Activated T-cell treated with anti-CD3 and anti-CD28 coated beads, Interleukin-2, amount 50 U/mL, for 24 hours (primary cell): ENCODE measurements at places on chromosomes 2 and 18.

- DNase-seq: no peak
These were observed 134.5 kb downstream of the ASB1 start for GRCh38 chr2:238561230-238561629.

- no peak for DNase-seq
These were observed 2.8 kb upstream of the MXD1 start for GRCh38 chr2:69911985-69912563.

GRCh38 chr2:25617948-25618646 is 55.3 kb downstream of the DTNB start:
- DNase-seq: no peak

DNA sequence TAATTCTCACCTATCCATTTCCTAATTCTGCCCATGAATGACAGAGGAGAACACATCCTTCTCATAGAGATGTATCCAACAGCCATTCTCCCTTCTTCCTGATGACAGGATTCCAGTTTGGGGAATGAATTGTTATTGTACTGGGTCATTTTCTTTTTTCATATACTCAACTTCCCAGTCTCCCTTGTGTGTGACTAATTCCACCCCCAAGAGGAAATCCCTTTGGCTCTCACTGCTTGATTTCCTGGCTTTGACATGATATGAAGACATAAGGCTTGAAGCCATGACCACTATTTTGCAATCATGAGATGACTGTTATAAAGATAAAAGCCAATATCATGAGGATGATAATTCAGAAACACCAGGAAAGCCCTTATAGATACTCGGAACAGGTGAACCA is 384.7 kb upstream of the ACVR2A start:
- DNase-seq: no peak

- no peak for DNase-seq
These were observed 32.7 kb downstream of the SIX3 start for GRCh38 chr2:44974064-44974715.

DNA sequence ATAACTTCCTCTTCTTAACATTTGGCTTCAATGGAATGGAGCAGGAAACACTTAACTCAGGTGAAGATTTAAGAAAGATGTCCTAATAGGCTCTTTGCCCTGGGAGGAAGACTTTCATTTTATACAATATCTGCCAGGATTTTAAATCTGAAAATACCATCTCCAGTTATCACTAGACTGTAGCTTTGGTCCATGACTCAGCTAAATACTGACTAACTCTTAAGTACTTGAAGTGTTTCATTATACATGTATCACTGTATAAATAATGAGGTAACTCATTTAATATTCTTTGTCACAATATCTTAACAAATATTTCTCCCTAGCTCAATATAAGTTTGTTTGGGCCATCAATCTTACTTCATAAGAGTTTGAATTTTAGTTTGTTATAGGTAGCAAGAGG is 34.7 kb downstream of the RBKS start:
- no peak for DNase-seq

GRCh38 chr2:54701029-54701428 is 22.4 kb upstream of the EML6 start:
- no peak for DNase-seq

DNA sequence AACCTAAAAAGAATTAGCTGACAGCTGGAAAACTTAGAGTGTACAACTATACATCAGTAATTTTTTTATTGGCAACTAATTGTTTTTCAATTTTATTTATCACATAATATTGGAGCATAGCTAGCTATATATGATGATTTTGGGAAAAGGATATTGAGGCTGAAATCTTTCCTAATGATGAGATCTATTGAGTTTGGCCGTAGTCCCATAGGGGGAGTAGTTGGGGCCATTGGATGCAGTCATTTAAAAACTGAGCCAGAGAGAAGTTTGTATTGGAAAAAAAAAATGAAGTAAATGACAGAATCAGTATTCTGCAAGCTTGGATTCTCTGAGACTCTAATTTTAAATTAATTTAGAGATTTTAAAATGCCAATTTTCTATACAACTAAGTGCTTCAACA is 179.8 kb downstream of the LTBP1 start:
- no peak for DNase-seq

DNA sequence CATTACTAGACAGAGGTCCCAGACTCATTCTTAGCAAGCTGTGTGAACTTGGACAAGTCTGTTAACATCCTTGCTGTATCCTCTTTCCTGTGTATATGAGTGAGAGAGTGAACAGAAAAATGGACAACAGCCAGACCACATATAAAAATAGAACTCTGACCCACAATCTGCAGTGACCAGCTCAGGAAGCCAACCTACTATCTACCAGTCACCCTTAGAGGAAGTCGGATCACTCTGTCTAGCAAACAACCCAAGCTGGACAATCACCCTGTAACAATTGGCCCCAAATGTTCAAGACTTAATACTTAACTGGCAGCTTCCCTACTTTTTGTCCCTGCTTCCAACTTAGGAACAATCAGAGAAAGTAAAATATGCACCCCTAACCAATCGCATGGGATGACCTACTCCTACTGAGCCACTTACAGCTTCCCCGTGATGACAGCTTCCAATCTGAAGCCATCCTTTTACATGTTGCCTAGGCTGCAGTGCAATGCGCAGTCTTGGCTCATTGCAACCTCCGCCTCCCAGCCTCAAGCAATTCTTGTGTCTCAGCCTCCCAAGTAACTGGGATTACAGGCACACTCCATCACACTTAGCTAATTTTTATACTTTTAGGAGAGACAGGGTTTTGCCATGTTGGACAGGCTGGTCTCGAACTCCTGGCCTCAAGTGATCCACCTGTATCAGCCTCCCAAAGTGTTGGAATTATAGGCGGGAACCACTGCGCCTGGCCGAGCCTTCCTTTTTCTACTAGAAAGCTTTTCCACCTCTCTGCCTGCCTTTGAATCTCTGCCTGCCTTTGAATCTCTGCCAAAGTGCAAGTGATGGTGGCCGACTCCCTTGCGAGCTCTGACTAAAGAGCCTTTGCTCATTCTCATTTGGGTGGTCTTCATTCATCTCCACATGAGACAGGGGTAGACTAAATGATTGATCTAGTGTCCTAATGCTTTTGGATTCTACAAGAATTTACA is 158.3 kb upstream of the NDUFV2 start:
- DNase-seq: no peak

GRCh38 chr2:126949775-126950174 is 51.1 kb downstream of the TEX51 start:
- no peak for DNase-seq

DNA sequence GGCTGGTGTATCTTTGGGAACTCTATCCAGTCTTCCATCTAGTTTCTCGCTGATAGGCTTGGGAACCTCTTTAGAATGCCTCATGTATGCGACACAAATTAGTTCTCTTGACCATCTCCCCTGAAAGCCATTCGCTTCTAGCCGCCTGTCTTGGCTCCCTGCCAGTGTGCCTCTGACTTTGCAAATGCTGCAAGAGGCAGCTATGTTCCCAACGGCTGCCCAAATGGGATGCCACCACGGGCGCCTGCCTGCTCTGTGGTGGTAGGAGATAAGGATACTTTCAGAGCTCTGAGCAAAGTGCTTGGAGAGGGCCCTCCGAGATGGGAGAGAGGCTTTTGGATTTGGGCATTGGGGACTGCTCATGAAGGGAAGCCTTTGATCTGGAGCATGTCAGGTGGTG is 77.7 kb upstream of the IGFBP5 start:
- DNase-seq: no peak

- DNase-seq: no peak
These were observed 122.6 kb upstream of the XPO1 start for GRCh38 chr2:61660511-61661388.

DNA sequence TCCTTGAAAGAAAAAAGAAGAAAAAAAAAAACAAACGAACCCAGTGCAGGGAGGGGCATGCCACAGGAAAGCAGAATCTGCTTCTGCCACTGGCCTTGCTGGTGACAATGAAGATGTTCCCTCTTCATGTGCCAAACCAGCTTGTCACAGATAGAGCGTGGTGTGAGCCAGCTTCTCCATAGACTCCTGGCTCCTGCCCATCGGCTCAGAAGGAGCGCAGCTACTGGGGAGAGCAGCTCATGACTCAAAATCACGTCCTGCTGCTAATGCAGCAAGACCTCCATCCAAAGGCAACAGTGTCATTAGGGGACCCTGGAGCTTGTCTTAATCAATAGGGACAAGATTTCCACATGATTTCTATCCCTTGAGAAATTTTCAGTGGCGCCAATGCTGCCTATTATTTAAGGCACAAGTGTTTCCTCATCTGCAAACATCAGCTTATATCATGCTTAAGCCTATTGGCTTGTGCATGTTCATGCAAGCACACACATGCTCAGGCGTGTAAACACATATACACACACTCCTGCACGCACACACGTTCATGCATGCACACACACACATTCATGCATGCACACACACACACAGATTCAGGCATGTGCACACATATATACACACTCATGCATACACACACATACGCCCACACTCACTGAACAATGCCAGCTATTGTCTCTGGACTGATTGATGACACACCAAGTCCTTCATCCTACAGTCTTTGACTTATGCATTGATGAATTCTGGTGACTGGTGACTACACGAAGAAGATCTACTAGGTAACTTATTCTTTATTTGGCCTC is 682.0 kb upstream of the ID2 start:
- DNase-seq: no peak

GRCh38 chr2:111627256-111627655 is 256.7 kb downstream of the ANAPC1 start:
- no peak for DNase-seq

DNA sequence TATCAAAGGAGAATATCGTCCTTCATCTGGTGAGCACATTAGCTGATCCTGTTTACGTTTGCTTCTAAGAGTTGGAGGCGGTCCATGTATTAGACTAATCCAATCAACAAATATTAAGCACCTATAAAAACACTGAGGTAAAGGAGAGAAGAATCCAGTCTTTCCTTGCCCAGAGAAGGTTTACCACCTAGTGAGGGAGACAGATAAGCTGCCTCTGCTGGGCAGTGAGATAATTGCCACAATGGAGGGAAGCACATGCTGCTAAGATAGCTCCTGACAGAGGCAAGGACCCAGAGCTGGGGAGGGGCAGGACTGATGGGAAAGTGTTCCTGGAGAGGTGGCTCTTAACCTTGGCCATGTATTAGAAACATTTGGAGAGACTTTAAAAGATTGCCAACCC is 36.7 kb upstream of the ST8SIA5 start:
- DNase-seq: no peak

DNA sequence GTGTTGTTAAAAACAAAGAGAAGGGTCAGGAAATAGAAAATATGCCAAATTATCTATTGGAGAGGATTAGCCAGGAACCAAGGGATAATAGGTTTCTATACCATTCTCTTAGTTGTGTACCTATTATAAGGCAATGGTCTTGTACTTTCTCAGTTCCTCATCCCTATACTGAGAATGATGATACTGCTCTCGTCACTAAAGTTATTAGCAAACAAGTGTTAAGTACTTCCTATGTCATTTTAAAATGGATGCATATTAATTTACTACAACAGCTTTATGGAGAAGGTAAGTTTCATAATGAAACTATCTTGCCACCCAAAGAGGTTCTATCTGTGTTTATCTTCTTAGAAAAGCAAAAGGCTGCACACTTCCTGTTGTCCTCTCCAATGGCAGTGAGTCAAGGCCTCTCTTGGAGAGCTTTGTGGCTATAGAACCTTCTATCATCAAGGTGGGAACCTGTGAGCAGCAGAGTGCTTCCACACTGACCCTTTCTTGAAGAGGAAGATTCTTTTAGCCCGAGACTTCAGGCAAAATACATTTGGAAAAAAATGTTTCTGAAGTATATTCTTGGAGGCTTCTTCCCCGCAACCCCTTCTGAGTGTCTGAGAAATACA is 460.7 kb upstream of the FANCL start:
- DNase-seq: no peak
